Stimulated activated CD8-positive, alpha-beta memory T cell treated with anti-CD3 and anti-CD28 coated beads, Interleukin-4, amount 100 ng/mL, for 1 hour (primary cell): ENCODE measurements at places on chromosomes 3 and 15.

GRCh38 chr15:51621936-51622603, 501 bp downstream of the DMXL2 start:
- peak; percentile 3 for DNase-seq

- DNase-seq, result no peak
Observed at GRCh38 chr15:99857836-99858235, 124.6 kb upstream of the LYSMD4 start.

DNA sequence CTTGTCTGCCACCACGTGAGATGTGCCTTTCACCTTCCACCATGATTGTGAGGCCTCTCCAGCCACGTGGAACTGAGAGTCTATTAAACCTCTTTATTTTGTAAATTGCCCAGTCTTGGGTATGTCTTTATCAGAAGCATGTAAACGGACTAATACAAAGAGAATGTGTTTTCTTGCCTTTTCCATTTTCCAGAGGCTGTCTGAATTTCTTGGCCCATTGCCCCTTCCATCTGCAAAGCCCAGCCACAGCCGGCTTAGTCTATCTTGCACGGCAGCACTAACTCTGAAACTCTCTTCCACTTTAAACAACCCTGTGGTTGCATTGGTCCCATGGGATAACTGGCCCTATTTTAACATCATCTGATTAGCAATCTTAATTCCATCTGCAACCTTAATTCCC, 215.3 kb downstream of the LRTM1 start:
- DNase-seq, result no peak

- no peak for DNase-seq
Observed at GRCh38 chr3:116322750-116323375, 122.4 kb downstream of the LSAMP start.

GRCh38 chr15:42808913-42809312, 72.0 kb upstream of the CDAN1 start:
- no peak for DNase-seq

- no peak for DNase-seq
Observed at GRCh38 chr15:51620641-51621040, 1.9 kb downstream of the DMXL2 start.

DNA sequence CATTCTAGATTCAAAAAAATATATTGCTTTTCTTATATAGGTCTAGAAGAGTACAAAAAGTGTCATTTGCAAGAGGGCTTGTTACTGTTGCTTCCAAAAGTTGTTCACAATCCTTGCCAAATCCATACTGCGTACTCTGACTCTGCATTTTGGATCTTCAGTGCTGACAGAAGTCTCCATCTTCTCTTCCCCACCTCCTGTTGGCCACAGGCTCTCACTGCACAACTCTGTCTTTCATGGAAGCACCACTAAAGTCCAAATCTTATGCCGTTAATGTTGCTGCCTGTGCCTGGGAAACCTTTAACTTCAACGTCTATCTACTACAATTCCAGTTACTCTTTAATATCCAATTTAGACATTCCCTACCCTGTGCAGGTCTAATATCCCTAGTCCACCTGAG, 419.9 kb downstream of the NR2F2 start:
- no peak for DNase-seq

DNA sequence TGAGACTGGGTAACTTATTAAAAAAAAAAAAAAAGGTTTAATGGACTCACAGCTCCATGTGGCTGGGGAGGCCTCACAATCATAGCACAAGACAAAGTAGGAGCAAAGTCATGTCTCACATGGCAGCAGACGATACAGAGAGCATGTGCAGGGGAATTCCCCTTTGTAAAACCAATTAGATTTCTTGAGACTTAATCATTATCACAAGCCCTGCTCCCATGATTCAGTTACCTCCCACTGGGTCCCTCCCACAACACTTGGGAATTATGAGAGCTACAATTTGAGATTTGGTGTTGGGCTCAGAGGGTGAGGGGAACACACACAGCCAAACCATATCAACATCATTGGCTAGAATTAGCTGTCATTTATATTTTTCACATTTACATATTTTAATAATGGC, 221.0 kb downstream of the RSRC1 start:
- no peak for DNase-seq

DNA sequence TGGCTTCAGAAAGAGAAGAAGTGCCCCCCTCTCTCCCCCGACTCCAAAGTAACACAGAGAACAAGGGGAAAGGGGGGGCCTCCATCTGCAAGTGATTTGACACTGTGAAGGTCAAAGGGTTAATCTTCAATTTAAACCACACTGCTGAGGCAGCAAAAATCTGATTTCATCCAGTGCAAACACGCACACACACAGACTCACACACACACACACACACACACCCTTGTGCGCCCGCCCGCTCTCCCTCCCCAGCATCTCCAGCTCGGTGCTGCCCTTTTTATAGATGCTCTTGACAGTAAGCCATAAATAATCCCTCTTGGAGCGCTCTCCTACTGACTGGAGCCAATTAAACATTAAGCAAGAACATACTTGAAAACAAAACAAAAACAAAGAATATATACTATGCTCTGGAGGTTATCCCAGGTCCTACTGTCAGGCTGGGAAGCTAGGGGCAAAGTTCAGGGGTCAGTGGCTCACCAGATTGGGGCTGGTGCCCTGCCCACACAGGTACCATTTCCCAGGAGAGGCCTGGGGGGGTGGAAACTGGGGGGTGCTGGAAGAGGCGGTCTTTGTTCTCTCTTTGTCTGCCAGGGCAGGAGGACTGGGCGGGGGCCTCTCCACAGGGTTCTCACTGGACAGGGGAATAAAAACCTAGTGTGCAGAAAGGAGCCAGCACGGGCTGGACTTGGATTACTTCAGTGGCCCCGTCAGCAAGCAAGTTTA, 16.3 kb downstream of the BMF start:
- DNase-seq, result no peak

- no peak for DNase-seq
Observed at GRCh38 chr3:129432671-129433070, 4.2 kb upstream of the EFCAB12 start.

- no peak for DNase-seq
Observed at GRCh38 chr3:132083583-132084279, 48.9 kb upstream of the CPNE4 start.

DNA sequence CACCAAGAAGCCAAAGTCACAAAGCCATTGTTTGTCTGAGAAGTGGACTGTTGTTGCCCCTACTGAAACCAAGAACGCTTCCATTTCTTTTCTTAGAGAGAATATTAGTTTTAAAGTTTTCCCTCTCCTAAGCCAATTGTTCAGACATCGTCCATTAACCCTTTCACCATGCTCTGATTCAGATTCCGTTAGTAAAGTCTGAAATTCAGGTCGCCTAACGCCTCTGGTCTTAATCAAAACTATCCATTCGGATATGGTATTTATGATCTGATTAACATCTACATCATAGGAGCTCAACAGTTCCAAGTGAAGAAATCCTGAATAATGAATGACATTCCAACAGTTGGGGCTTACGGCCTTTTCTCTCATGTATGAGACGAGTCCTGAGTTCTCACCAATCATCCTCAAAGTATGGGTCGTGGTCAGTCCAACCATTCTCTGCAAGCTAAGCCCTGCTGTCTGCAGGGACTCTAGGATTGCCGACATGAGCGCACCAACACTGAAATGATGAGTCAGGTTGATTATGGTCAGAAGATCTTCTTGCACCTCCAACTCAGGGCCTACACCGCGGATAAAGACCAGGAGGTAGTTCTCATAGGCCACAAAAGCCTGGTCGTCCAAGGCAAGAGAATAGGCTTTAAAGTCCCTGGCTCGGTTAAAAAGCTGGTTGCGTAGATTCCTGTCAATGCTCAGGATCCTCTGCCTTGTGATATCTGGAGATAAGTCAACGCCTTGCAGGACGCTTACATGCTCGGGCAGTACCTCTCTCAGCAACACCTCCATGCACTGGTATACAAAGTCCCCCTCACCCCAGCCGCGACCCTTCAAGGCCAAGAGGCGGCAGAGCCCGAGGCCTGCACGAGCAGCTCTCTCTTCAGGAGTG, 767 bp downstream of the EPM2AIP1 start:
- DNase-seq, result no peak

GRCh38 chr15:99399618-99400017, 148.3 kb downstream of the LRRC28 start:
- no peak for DNase-seq

- DNase-seq, result no peak
Observed at GRCh38 chr3:179591313-179591712, 13.1 kb downstream of the MRPL47 start.

GRCh38 chr3:113948015-113948917, 453 bp downstream of the ZDHHC23 start:
- no peak for DNase-seq

DNA sequence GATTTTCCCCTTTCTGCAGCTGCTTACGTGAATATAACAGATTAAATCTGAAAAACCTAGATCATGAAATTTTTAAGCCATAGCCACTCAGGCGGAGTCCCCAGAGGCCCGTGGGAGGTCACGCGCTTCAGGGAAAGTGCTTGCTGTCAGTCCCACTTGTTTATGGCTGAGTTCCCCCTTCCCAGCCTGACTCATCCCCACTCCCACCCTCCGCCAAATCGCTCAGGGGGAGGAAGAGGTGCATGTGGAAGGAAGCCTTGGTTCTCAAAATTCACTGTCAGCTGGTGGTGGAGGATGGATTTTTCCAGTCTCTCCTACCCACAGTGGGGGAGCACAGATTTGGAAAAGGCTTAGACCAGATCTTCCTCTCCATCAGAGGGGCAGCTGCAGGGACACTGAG, 67.4 kb downstream of the CORO2B start:
- no peak for DNase-seq
